ENCODE measurements at places on chromosomes 11 and 22.

GRCh38 chr22:38069372-38070249, 12.4 kb downstream of the PICK1 start:
- no peaks in the 10 kb centered on the region for H3K4me1 ChIP-seq
- DNase-seq: no peak
- H3K27ac ChIP-seq: no peak overlapping the region
- H3K36me3 ChIP-seq: peaks cover 4% of the 10 kb centered on the region
- no peaks in the 10 kb centered on the region for H3K27me3 ChIP-seq

DNA sequence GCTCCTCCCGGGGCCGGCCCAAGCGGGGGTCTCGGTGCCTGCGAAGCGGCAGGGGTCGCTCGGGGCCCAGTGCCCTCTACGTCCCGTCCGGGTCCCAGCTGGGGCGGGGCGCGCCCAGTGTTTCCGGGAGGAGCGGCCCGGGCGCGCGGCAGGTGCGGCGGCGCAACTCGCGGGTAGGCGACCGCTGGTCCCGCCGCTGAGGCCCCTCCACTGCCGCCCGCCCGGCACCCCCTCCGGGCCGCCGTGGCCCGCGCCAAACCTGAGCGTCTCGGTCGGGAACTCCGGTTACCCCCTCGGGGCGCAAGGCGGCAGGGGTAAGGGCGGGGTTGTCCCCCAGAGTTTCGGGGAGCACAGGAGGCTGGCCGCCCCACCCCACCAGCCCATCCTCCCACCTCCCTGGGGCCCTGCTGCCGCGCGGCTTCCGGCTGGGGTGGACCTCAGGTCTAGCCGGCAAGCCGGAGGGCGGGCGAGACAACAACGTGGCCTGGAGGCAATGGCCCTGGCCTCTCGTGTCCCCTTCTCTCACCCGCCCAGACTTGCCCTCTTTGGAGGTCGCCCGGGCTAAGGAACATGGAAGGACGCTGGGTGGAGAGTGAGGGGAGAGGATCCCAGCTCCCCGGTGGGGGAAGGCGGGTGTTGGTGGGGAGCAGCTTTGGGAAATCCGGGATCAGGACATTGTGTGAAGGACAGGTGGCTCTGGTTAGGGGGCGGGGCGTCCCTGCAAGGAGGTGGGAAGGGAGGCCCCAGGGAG, 398 bp upstream of the CRACR2B start:
- peaks cover 49% of the 10 kb centered on the region for H3K4me1 ChIP-seq
- H3K36me3 ChIP-seq: peaks cover 13% of the 10 kb centered on the region
- peak overlapping the region; percentile 72 for H3K27ac ChIP-seq
- DNase-seq: peak; percentile 66
- H3K4me3 ChIP-seq: peak overlapping the region; percentile 79
- peaks cover 51% of the 10 kb centered on the region for H3K27me3 ChIP-seq

GRCh38 chr11:64516226-64516625, 74.8 kb upstream of the SLC22A12 start:
- H3K4me1 ChIP-seq: no peaks in the 10 kb centered on the region
- H3K36me3 ChIP-seq: no peaks in the 10 kb centered on the region
- H3K27me3 ChIP-seq: peaks cover 29% of the 10 kb centered on the region
- no peak overlapping the region for H3K4me3 ChIP-seq
- no peak overlapping the region for H3K27ac ChIP-seq
- peak; percentile 44 for DNase-seq

- H3K4me1 ChIP-seq: no peaks in the 10 kb centered on the region
- H3K27ac ChIP-seq: no peak overlapping the region
- H3K27me3 ChIP-seq: peaks cover 4% of the 10 kb centered on the region
Observed at GRCh38 chr11:30358536-30358935, 35.6 kb downstream of the ARL14EP start.

DNA sequence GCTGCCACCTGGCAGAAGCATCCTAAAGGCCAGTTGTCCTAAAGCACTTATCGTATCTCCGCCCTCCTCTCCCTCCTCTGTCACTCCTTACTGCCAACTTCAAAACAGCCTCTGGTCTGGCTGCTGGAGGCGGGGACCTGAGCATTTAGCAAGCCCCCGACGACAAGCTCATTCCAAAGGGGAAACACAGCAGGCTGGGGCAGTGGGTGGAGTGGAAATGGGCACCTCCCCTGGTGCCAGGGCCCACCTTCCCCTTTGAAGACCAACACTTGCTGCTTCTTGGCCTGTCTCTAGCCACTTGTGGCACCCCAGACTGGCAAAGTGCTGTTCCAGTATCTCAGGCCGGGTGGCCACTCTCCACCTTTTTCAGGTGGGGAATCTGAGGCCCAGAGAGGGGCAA, 3.6 kb downstream of the MAP3K11 start:
- H3K27me3 ChIP-seq: no peaks in the 10 kb centered on the region
- peaks cover 47% of the 10 kb centered on the region for H3K36me3 ChIP-seq
- H3K27ac ChIP-seq: peak overlapping the region; percentile 64
- peak overlapping the region; percentile 30 for H3K4me3 ChIP-seq
- no peak for DNase-seq
- peaks cover 49% of the 10 kb centered on the region for H3K4me1 ChIP-seq

DNA sequence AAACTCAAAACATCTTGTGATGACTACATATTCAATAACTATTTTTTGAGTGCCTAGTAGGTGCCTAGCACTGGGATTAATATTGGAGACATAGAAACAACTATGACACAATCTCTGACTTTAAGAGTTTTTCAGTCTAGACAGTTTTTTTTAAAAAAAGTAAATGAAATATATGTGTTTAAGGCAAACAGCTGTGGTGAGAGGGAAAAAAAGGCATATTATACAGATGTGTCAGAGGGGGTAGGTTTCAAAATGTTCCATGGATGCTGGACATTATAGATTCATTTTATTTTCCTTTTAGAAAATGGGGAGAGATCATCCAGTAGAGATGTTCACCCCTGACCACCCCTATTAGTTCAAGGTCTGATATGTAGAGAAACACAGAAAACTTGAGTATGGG, 90.8 kb downstream of the LUZP2 start:
- no peaks in the 10 kb centered on the region for H3K36me3 ChIP-seq
- no peak overlapping the region for H3K4me3 ChIP-seq
- DNase-seq: no peak
- H3K27me3 ChIP-seq: no peaks in the 10 kb centered on the region
- H3K4me1 ChIP-seq: no peaks in the 10 kb centered on the region

- no peak overlapping the region for H3K4me3 ChIP-seq
- no peak overlapping the region for H3K27ac ChIP-seq
- DNase-seq: no peak
- no peaks in the 10 kb centered on the region for H3K4me1 ChIP-seq
- H3K36me3 ChIP-seq: no peaks in the 10 kb centered on the region
Observed at GRCh38 chr11:60321051-60321450, 6.0 kb upstream of the MS4A6E start.

DNA sequence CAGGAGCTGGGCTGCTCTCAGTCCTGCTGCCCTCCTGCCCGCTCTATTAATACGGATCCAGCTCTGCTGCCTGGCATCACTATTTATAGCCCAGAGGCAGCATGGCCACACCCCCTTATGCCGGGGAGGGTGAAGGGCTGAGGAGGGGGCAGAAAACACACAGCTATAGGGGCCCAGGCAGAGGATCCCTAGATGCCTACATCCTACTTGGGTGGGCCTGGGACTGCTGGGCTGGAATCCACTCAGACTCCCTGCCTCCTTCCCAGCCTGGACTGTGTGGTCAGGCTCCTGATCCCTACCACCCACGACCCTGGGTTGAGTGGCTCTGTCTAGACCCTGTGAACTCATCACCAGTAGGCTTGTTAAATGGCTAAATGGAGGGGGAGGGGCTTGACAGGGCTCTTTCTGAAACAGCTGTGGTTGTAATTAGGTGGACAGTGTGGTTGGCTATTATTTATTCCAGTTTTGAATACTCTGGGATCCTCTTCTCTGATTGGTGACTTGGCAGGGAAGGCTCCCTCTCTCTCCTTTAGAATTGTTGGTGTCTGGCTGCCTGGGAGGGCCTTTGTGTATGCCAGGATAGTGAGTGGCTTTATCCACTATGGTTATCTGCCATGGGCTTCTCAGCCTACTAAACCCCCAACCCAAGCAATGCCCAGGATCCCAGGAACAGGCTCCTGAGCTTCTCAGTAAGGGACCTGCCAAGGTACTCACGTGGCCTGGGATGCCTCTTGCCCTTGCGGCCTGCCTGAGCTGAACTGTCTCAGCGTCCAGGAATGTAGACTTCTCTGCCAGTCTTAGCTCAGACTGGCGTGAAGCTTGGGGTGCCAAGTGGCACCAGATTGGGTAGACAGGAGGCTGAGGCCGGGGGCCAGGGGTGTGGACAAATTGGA, 15.2 kb downstream of the PHLDB1 start:
- H3K27me3 ChIP-seq: peaks cover 58% of the 10 kb centered on the region
- no peak overlapping the region for H3K27ac ChIP-seq
- H3K4me1 ChIP-seq: peaks cover 13% of the 10 kb centered on the region
- H3K4me3 ChIP-seq: no peak overlapping the region
- no peak for DNase-seq
- no peaks in the 10 kb centered on the region for H3K36me3 ChIP-seq

Data from activated naive CD4-positive, alpha-beta T cell treated with anti-CD3 and anti-CD28 coated beads, Interleukin-2, amount 10 ng/mL, durations not matched to agents 7 days and 5 days (primary cell).